SK-N-DZ (cell line): ENCODE measurements at places on chromosomes 6 and 20.

DNA sequence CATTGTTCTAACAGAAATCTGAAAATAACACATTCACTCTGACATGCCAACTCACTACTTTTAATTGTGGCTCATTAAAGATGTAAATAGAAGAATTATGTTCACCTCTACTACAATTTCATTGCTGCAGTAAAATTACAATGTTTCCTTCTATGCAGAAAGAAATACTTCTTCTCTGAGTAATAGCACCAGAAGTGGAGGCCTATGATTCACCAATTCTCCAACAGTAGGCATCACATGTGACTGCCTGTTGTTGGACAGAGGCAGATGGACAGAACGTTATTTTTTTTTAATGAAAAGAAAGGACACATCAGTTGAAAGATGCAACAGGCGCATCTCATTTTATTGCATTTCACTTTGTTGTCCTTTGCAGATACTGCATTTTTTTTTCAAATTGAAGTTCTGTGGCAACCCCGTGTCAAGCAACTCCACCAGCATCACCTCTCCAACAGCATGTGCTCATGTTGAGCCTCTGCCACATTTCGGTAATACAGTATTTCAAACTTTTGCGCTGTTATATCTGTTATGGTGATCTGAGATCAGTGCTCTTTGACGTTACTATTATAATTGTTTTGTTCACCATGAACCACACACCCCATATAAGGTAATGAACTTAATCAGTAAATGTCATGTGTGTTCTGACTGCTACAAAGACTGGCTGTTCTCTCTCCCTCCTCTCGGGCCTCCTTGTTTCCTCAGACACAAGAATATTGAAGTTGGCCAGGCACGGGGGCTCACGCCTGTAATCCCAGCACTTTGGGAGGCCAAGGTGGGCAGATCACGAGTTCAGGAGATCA, 121.4 kb downstream of the ATXN1 start:
- DNase-seq: no peak

GRCh38 chr6:133923938-133924593, 29.0 kb upstream of the TBPL1 start:
- DNase-seq: peak; percentile 77

GRCh38 chr6:105844275-105844883, 241.8 kb upstream of the PRDM1 start:
- no peak for DNase-seq

GRCh38 chr6:158687506-158687905, 37.7 kb downstream of the SYTL3 start:
- DNase-seq: no peak

DNA sequence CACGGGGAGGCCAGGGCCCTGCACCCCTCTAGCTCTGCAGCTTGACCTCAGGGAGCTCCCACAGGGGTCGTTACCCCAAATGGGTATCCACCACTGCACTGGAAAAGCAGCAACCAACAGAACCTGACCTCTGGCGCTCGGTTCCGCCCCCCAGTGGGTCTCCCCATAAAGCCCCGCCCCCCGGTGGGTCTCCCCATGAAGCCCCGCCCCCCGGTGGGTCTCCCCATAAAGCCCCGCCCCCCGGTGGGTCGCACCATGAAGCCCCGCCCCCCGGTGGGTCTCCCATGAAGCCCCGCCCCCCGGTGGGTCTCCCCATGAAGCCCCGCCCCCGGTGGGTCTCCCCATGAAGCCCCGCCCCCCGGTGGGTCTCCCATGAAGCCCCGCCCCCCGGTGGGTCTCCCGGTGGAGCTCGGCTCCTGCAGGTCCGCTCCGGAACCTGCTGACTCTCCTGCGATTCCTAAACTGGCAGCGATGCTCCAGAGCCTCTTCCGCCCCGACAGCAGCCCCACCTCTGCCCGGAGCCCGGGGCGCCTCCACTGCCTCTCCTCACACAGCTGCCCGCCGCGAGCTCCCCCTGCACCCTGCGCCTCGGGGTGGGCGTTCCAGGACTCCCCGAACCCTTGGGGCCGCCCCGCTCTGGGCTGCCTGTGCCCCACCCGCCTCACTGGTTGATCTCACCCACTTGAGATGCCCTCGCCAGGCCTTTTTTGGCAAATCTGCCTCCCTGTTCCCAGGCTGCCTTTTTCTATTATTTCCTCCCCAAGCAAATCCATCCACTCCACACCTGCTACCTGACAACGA, 12.1 kb downstream of the SLC2A4RG start:
- peak; percentile 53 for DNase-seq
